ENCODE measurements at places on chromosomes 1 and 21. TPM values are rescaled to one million over a fixed set of nuclear protein-coding genes. Genes with fewer than 3 reads are reported as not detected.

DNA sequence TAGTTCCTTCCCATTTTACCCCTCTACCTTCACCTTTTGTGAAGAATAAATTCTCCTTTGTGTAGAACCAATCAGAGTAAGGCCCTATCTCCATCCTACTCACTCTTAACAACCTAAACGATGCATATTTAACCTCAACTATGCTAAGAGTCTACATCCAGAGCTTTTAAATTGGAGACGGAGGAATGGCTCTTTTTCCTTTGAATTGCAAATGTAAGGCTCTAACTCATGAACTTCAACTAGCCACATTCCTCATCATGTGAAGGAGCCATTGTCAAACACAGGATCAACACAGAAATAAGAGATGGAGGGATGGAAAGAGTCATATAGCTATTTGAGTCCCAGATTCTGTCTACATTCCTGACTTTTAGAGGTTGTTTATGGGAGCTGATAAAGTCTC, 18.2 kb downstream of the DEPDC1 start:
- no peak overlapping the region for H3K4me3 ChIP-seq
- no peaks in the 10 kb centered on the region for H3K36me3 ChIP-seq
- no peak overlapping the region for H3K27ac ChIP-seq
- H3K27me3 ChIP-seq = no peaks in the 10 kb centered on the region

Gene TDRKH
- 17.4 TPM for total RNA-seq

- no peaks in the 10 kb centered on the region for H3K4me1 ChIP-seq
- no peak overlapping the region for H3K4me3 ChIP-seq
- H3K27ac ChIP-seq = no peak overlapping the region
- no peak for DNase-seq
Measured at GRCh38 chr1:47622776-47623556, 185.1 kb downstream of the FOXD2 start.

GRCh38 chr1:236893626-236894545, 98.8 kb downstream of the MTR start:
- H3K27me3 ChIP-seq = no peaks in the 10 kb centered on the region
- H3K36me3 ChIP-seq = peaks cover 64% of the 10 kb centered on the region
- no peaks in the 10 kb centered on the region for H3K4me1 ChIP-seq

Gene CDA
- total RNA-seq = not detected

DNA sequence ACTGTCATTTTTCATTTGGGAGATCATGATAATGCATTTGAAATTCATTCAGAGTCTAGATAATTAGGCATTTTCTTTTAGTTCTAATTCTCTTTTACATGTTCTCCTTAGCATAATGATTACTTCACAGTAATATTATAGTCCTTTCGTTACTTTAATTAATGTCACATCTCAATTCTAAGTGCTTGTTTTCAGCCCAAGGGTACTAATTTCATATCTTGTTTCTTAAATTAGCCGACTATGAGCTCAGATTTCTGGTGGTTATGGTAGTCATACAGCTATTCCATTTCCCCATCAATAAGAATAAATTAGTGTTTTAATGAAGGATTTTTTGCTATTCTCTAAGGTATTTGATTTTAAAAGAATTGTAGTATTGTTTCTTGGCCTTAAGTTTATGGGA, 120.9 kb downstream of the NCAM2 start:
- no peak for DNase-seq
- no peak overlapping the region for H3K27ac ChIP-seq
- no peak overlapping the region for H3K4me3 ChIP-seq
- no peaks in the 10 kb centered on the region for H3K36me3 ChIP-seq
- no peaks in the 10 kb centered on the region for H3K4me1 ChIP-seq

DNA sequence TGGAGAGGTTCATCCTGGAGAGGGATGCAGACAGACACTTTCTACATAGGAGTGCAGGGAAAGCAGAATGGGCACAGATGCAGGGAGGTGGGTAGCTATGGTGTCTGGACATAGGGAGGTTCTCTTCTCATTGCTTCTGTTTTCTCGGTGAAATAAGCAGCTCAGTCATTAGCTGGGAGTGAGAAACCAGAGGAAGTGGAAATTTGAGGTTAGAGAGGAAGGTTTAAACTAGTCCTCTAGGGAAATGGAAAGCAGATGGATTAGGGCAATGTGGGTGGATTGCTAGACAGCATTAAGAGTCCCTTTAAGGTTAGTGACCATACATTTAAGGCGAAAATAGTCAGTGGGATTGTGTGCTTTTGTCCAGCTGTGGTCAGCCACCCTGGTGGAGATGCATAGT, 39.6 kb downstream of the MPZL1 start:
- no peaks in the 10 kb centered on the region for H3K27me3 ChIP-seq
- no peak overlapping the region for H3K4me3 ChIP-seq
- DNase-seq = no peak
- no peaks in the 10 kb centered on the region for H3K36me3 ChIP-seq

Gene GBP7
- total RNA-seq = 0.09 TPM

Gene NBPF10
- total RNA-seq = 0.85 TPM

DNA sequence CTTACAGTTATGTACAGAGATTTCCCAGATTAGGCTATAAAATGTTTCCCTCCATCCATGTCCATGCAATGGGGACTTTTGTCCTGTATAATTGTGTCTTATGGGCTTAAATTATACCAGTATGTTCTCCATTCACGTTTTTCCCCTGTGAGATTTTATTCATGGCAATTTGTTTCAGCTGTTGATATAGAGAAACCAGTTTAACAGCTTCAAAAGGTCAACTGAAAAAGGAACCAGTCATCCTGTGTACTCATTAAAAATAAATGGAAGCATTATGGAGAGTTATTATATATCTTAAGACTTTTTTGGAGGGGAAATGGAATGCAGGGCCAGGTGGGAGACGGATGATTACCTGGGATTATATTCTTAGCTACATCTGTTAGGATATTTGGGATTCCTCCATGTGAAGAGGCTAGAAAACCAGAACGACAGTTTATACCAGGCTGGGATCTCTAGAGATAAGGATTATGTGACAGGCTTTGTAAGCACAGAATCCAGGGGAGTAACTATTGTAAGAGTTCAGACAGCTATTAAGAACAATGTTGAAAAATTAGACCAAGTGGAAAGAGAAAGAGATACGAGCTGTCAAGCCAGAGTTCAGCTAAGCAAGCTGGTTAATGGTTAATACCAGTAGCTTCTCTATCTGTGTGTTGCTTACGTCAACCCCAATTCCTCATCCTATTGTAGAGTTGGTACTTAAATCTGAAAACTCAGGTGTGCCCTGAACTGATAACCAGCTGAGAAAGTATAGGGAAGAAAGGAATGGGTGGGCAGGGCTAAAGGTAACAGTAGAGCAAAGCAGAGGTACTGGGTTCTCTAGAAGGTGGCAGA, 12.4 kb upstream of the ZNF697 start:
- DNase-seq = no peak
- H3K4me1 ChIP-seq = no peaks in the 10 kb centered on the region

- DNase-seq = no peak
- H3K4me1 ChIP-seq = no peaks in the 10 kb centered on the region
- H3K36me3 ChIP-seq = peaks cover 19% of the 10 kb centered on the region
- no peaks in the 10 kb centered on the region for H3K27me3 ChIP-seq
- H3K27ac ChIP-seq = no peak overlapping the region
- H3K4me3 ChIP-seq = no peak overlapping the region
Measured at GRCh38 chr1:229452956-229453801, 19.3 kb upstream of the ACTA1 start.

DNA sequence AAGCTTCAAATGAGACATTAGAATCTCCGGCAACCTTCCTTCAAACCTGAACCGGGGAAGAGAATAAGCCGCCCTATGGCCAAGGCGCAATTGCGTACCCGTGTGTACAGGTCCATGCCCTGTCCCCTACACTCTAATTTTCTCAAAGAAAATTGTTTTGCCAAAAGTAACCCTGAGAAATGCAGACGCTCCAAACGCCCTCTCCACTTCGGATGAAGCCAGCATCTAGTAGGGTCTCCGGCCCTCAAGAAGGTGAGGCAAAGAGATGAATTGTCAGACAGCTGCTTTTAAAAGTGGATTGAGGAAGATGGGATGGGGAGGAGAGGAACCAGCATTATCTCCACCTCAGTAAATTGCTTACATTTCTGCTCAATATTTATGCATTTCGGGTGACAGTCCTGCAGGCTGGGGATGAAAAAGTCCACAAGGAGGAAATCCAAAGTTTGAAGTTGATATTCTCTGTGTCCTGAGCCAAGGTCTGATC, 630 bp upstream of the LHX9 start:
- H3K4me3 ChIP-seq = peak overlapping the region; percentile 14
- peaks cover 75% of the 10 kb centered on the region for H3K4me1 ChIP-seq
- DNase-seq = no peak
- H3K27me3 ChIP-seq = peaks cover 98% of the 10 kb centered on the region

Gene SPRR2F
- total RNA-seq = not detected

DNA sequence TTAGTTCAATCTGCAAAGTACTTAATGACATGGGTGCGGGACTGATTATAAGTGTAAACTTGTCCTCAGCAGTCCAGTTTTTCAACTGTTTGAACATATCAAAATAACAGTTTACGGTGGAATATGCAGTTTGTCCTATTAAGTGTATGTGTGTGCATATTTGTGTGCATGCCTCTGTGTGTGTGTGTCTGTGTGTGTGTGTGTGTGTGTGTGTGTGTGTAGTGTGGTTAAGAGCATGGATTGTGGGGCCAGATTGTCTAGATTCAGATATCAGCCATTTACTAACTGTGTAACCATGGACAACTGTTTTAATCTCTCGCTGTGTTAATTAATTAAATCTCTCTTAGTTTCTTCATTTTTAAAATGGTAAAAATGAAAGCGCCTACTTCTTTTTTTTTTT, 39.0 kb downstream of the NEXN start:
- no peak overlapping the region for H3K4me3 ChIP-seq
- peaks cover 3% of the 10 kb centered on the region for H3K27me3 ChIP-seq
- no peak for DNase-seq
- no peaks in the 10 kb centered on the region for H3K4me1 ChIP-seq
- no peaks in the 10 kb centered on the region for H3K36me3 ChIP-seq
- no peak overlapping the region for H3K27ac ChIP-seq

GRCh38 chr1:196075621-196076020, 532.6 kb downstream of the KCNT2 start:
- DNase-seq = no peak
- H3K4me3 ChIP-seq = no peak overlapping the region
- no peaks in the 10 kb centered on the region for H3K36me3 ChIP-seq
- no peaks in the 10 kb centered on the region for H3K4me1 ChIP-seq

- H3K27ac ChIP-seq = no peak overlapping the region
- no peaks in the 10 kb centered on the region for H3K27me3 ChIP-seq
- H3K4me1 ChIP-seq = no peaks in the 10 kb centered on the region
- H3K4me3 ChIP-seq = no peak overlapping the region
- DNase-seq = no peak
Measured at GRCh38 chr1:46333300-46334029, 7.1 kb upstream of the NSUN4 start.

Gene RPS8
- total RNA-seq = 2,426 TPM

GRCh38 chr1:98058676-98059075, 137.8 kb upstream of the DPYD start:
- no peaks in the 10 kb centered on the region for H3K36me3 ChIP-seq
- no peak for DNase-seq
- H3K27ac ChIP-seq = no peak overlapping the region
- peaks cover 2% of the 10 kb centered on the region for H3K4me1 ChIP-seq
- H3K27me3 ChIP-seq = peaks cover 4% of the 10 kb centered on the region
- no peak overlapping the region for H3K4me3 ChIP-seq

DNA sequence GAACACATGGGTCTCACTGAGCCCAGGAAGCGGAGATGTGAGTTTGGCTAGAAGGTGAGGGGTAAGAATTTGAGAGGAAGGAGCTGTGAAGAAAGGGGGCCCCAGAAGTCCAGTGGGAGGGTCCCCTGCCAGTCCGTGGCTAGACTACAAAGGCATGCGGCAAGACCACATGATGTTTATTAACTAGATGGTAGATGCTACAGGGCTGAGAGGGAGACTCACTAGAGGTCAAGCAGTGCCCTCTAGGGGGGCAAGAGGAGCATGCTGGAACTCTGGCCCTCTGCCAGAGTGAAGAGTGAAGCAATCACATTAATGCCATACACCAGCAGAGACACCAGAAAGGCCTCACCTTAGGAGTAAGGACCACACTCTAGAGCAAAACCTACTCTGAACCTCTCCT, 12.2 kb downstream of the KIAA0319L start:
- H3K4me1 ChIP-seq = peaks cover 28% of the 10 kb centered on the region
- H3K36me3 ChIP-seq = peaks cover 6% of the 10 kb centered on the region
- peak; percentile 41 for DNase-seq
- no peak overlapping the region for H3K4me3 ChIP-seq

All from CD8-positive, alpha-beta memory T cell (primary cell).